ENCODE measurements at places on chromosomes 1 and 21.

DNA sequence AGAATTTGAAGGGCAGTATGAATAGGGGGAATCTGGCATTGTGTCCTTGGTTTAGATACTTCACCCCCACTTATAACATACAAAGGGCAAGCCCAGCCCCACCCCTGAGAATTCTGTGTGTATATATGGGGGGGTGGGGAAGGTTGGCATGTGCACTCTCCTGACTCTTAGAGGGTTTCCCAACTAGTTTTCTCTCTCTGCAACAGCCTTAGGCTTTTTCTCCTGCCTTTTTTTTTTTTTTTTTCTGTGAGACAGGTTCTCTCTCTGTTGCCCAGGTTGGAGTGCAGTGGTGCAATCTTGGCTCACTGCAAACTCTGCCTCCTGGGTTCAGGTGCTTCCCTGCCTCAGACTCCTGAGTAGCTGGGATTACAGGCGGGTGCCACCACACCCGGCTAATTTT, 2.9 kb upstream of the ZBED6 start:
- DNase-seq = no peak

GRCh38 chr1:157106813-157107189, 7.2 kb upstream of the ETV3L start:
- DNase-seq = no peak

- no peak for DNase-seq
Observed at GRCh38 chr1:214503553-214503952, 47.8 kb downstream of the PTPN14 start.

GRCh38 chr1:34973326-34973725, 11.8 kb downstream of the TMEM35B start:
- DNase-seq = no peak

DNA sequence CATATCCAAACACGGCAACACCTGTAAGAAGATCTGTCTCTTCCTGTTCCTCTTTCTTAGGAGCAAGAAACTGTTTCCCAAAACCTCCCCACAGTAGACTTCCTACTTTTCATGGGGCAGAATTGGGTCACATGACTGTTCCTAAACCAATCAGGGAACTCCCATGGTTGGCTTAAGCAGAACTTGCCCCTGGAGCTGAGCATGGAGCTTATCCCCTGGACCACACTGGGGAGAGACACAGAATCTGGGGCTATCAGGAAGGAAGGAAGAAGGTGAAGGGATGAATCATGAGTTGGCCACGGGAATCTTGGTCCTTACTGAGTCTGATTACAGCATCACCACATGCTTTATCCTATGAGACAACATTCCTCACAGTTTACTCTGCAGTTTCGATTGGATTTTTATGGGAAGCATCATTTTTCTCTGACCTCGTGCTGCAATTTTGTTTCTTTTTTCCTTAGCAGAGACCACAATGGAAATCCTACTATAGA, 81.8 kb downstream of the CDC7 start:
- DNase-seq = no peak

DNA sequence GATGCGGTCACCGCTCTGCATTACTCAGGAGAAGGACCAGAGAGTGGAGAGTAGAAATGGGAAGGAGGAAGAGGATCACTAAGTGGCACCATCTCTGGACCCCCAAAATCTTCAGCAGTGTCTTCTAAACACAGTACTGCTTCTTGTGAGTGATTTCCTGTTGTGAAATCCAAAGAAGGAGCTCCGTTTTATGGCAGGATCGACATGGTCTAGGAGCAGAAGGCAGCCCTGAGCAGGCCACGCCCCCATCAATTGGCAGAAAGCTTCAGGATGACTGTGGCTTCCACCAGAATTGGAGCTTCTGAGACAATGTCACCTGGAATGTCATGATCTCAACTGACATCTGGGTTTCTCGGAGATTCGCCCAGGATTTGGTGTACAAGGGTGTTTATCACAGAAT, 171.5 kb downstream of the ADSS2 start:
- no peak for DNase-seq

GRCh38 chr1:91736715-91737615, 149.0 kb downstream of the TGFBR3 start:
- DNase-seq = no peak

- no peak for DNase-seq
Observed at GRCh38 chr1:160659566-160659965, 12.7 kb upstream of the SLAMF1 start.

DNA sequence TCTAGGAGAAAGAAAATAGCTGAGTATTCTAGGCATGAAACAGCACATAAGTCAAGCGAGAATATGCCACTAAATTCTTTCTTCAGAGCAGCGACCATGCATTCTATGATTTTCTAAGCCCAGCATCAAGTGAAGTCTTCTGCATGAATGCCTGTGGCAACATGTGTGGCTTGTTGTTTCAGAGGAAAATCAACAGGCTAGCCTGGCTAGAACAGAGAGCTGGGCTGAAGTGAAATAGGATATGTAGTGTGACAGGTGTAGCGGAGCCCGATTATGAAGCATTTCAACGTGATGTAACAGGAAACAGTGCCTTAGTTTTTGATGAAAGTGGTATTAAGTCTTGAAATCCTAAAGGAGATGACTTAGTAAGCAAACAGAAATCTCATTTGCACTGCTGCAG, 7.0 kb downstream of the CSDE1 start:
- no peak for DNase-seq

DNA sequence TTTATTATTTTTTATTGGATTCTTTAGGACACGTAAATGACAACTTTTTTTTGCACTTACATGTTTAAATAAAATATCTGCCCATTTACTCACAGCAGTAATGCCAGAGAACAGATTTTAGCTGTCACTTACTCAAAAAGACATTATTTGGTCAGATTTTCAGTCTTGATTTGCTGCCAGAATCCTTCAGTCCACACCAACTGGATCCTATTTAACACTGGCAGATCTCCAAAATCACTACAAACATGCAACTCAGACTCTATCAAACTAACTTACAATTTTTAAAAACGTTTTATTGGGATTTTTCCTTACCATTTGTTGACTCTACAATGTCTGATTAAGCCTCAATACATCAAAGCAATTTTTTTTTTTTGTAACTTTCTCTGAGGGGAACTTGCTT, 11.1 kb downstream of the ATP6V1G3 start:
- DNase-seq = no peak

- no peak for DNase-seq
Observed at GRCh38 chr1:201732351-201732750, 96.6 kb upstream of the IPO9 start.

GRCh38 chr21:32929633-32930038, 96.1 kb upstream of the OLIG2 start:
- no peak for DNase-seq

- no peak for DNase-seq
Observed at GRCh38 chr1:85118751-85119150, 70.5 kb upstream of the MCOLN3 start.

- DNase-seq = no peak
Observed at GRCh38 chr1:76055987-76056386, 18.6 kb upstream of the ST6GALNAC3 start.

- DNase-seq = no peak
Observed at GRCh38 chr1:220431554-220432239, 96.2 kb upstream of the MARK1 start.

GRCh38 chr1:234561319-234561718, 48.7 kb downstream of the IRF2BP2 start:
- no peak for DNase-seq

DNA sequence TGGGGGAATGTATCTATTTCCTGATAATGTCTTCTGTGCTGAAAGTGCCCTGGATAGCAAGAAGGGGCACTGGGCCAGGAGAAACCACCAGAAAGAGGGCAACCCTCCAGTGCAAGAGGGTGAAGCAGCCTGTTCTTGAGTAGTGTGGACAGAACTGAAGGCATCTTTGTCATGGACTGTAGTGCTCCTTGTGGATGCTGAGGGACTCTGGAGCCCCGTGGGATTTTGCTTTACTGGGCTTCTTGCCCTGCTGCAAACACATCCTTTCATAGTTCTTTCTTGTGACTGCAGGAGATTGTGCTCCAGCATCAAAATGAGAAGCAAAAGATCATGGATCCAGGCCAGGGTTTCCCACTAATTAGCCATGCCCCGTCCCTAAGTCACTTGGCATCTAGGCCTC, 300.6 kb downstream of the ZNF326 start:
- DNase-seq = no peak

DNA sequence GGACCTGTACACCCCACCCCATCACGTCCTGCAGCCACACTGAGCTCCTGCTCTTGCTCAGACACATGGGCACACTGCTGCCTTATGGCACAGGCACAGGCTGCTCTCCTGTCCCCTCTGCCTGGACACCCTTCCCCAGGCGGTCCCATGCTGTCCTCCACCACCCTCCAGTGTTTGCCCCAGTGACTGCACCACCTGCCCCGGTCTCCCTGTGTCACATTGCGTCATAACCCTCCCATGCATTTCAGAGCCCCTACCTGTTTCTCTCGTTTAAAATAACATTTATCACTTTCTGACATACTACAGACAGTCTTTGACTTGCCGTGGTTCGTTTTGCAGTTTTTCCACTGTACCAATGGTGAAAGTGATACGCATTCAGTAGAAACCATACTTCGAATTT, 159.2 kb downstream of the CAMTA1 start:
- no peak for DNase-seq

DNA sequence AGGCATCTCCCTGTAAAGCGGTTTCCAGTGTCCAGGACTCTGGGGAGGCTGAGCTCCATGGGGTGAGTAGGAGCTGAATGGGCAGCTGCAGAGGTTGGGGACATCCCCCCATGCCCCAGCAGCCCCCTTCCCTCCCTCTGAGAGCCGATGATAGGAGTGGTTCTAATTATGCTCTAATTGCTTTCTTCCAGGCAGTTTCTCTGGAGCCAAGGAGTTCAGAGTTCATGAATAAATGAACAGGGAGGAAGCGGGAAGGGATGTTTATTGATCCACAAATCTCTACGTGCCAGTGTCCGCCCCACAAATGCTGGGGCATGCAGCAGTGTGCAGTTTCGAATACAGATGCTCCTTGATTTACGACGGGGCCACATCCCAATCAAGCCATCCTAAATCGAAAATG, 15.6 kb downstream of the NKAIN1 start:
- DNase-seq = no peak

GRCh38 chr1:99648107-99648506, 2.2 kb downstream of the PALMD start:
- DNase-seq = no peak

- no peak for DNase-seq
Observed at GRCh38 chr1:190476806-190477205, 858 bp downstream of the BRINP3 start.

DNA sequence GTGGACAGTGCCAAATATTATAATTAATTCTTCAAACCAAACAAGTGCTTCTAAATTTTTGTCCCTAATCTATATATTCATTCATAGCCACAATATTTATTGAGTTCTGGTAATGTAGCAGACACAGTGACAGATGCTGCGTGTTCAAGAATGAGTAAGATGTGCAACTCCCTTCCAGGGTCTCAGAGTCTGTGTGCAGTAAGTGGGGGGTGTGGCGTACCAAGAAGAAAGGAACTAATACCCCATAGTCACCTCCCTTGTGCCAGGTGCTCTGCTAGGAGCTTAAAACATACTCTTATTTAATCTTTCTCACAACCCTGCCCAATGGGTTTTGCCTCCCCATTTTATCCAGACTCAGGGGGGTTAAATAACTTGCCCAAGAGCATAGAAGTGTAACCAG, 358.7 kb downstream of the BARHL2 start:
- DNase-seq = no peak

Measured in GM19239 (cell line).